Karpas-422 (cell line): ENCODE measurements at places on chromosomes 2 and 18.

GRCh38 chr2:209424199-209424701 is 403 bp downstream of the MAP2 start:
- DNase-seq, result no peak

DNA sequence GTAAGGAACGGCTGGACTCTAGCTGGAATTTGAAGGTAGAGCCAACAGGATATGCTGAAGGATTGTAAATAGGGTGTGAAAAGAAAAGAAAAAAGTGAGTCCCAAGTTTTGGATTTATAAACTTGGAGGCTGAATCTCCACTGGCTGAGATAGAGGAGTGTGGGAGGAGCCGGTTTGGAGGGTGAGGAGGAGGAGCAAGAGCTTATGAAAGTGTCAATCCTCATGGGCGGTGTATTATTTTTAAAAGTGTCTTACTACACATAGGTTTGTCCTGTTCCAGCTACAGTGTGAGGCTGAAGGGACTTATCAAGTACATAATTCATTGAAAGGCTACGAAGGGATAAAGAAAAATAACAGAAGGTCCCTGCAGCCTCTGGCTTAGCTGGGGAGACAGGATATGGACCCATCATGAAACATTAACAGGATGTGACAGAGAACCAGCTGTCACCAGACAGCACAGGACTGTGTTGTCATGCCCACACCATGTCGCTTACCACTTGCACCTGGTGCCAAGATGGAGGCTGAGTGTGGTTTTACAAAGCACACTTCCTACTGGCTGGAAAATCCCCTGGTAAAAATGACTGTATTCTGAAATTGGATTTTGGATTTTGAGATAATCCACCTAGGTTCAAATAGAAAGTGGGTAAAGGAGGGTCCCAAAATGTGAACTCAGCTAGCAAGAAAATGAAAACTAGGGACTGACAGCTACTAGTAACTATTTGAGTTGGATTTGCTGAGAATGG is 2.5 kb upstream of the MREG start:
- DNase-seq, result no peak

- no peak for DNase-seq
These were observed 398.9 kb downstream of the RND3 start for GRCh38 chr2:150088538-150088937.

DNA sequence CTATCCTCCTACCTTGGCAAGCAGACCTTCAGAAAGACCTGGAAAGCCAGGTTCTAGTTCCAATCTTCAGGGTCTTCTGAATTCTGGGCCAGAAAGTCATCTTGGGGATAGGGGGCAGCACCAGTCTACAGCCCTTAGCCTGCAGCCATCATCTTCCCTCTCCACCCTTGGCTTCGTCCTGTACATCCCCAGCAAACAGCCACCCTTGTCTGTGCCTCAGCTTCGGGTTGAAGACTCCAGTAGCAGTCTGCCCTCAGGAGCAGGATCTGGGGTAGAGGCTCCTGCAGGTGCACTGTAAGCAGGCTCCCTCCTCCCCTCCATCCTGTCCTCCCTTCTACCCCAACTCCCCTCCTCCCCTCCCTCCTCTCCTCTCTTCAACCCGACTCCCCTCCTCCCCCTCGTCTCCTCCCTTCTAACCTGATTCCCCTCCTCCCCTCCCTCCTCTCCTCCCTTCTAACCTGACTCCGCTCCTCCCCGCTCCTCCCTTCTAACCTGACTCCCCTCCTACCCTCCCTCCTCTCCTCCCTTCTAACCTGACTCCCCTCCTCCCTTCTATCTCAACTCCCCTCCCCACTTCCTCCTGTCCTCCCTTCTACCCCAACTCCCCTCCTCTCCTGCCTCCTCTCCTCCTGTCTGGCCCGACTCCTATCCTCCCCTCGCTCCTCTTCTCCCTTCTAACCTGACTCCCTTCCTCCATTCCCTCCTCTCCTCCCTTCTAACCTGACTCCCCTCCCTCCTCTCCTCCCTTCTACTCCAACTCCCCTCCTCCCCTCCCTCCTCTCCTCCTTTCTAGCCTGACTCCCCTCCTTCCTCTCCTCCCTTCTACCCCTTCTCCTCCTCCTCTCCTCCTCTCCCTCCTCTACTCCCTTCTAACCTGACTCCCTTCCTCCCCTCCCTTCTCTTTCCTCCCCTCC is 90.1 kb upstream of the SMAD2 start:
- peak; percentile 54 for DNase-seq

GRCh38 chr2:101952551-101952950 is 39.2 kb upstream of the IL1R2 start:
- no peak for DNase-seq

DNA sequence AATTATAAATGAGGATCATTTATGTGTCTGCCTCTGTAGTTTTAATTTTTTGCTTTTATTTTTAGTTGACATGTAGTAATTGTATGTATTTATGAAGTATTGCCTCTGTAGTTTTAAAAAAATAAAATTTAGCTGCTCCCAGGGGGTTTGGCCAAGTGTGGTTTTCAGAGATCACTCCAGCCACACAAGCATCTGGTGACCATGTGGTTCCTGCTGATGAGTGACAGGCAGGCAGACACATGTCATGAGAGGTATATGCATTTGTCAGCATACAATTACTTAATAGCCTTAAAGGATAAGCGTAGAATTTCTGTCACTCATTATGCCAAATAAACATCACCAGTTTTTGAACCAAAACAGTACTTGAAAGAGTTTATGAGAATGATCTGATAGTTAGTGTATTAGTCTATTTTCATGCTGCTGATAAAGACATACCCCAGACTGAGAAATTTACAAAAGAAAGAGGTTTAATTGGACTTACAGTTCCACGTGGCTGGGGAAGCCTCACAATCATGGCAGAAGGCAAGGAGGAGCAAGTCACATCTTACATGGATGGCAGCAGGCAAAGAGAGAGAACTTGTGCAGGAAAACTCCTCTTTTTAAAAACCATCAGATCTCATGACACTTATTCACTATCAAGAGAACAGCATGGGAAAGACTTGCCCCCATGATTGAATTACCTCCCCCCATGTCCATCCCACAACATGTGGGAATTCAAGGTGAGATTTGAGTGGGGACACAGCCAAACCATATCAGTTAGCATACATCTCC is 29.6 kb downstream of the MREG start:
- DNase-seq, result no peak

DNA sequence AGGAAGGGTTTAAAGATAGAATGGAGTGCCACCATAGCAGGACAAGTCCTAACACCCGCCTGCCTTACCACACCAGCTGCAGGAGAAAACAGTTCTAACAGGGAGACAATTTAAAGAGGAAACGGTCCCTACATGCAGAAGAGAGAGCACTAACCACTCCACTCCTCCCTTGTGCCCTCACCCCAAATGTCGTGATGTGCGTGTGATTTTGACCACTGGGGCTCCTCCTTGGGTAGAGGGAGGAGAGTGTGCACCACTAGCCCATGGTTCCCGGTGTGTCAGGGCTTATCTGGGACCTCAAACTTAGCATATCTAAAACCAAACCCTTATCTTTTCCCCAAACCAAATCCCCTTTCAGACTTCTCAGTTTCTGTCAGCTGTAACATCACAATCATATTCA is 105.5 kb upstream of the CCDC68 start:
- DNase-seq, result no peak

GRCh38 chr18:49335677-49336076 is 124.8 kb downstream of the DYM start:
- DNase-seq, result peak; percentile 57

GRCh38 chr18:64090876-64091275 is 58.0 kb downstream of the LINC00305 start:
- DNase-seq, result no peak

DNA sequence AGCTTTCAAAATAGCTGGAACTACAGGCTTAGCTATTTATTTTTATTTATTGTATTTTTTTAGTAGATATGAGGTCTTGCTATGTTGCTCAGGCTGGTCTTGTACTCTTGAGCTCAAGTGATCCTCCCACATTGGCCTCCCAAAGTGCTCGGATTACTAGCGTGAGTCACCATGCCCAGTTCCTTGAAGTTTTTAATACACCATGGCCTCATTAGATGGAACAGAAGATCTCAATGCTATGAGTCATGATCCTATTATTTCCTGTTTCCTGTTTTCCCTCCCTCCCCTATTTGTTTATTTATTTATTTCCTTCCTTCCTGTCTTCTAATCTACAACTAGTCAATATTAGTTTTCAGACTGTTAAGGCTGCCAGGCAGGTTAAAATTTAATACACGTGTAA is 309.0 kb downstream of the CMPK2 start:
- DNase-seq, result no peak

GRCh38 chr2:27214941-27215340 is 2.2 kb upstream of the CAD start:
- DNase-seq, result no peak

DNA sequence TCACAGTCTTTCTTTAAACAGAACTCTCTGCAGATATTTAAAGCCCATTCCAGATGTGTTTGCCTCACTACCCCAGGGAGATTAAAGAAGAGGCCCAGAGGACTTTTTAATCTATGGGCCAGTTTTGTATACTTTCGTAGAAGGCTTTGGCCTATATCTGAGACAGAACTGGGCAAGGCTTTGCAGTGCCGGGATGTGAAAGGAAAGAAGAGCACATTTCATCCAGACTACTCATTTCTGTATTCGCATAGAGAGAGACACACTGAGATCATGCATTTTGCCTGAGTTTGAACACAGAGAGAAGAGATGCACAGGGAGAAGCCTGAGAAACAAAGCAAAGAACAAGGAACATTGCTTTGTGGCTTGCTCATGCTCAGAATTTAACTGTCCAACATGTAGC is 54.9 kb upstream of the SLC5A7 start:
- DNase-seq, result no peak

DNA sequence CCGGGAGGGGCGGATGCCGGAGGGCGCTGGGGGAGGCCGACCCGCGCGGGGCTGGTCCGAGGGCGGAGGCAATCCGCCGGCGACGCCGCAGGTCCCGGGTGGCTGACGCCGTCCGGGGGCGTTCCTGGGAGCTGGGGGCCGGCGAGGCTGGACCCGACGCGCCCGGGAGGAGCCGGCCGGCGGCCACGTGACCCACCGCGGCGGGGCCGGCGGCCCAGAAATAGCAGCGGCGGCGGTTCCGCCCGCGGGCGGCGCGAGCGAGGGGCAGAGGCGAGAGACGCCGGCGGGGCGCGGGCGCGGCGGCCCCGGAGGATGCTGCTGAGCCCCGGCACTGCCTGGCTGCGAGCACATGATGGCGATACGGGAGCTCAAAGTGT is at the start of gene RAB31:
TSS of gene RAB31 (plus strand) at position 245 of the 377 bp plus-strand sequence. CDS start at position 350, 105 bp downstream.
- DNase-seq, result no peak
